AG04449 (cell line): ENCODE measurements at places on chromosomes 1 and 21.

- peak; percentile 50 for DNase-seq
These were observed 11.7 kb upstream of the HSD11B1 start for GRCh38 chr1:209692745-209693504.

- no peak for DNase-seq
These were observed 43.9 kb downstream of the DSCAM start for GRCh38 chr21:40803101-40803500.

DNA sequence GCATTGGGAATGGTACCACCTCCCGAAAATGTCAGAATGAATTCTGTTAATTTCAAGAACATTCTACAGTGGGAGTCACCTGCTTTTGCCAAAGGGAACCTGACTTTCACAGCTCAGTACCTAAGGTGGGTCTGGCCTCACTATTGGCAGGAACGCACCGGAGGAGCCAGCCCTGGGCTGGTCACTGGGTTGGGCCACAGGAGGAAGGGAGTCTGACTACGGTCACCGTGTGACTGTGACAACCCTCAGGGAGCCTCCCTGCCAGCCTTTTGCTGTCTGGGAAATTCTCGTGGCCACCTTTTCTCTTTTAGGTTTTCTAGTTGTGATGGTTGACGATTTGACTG, 2.2 kb downstream of the IL10RB start:
- DNase-seq = no peak

DNA sequence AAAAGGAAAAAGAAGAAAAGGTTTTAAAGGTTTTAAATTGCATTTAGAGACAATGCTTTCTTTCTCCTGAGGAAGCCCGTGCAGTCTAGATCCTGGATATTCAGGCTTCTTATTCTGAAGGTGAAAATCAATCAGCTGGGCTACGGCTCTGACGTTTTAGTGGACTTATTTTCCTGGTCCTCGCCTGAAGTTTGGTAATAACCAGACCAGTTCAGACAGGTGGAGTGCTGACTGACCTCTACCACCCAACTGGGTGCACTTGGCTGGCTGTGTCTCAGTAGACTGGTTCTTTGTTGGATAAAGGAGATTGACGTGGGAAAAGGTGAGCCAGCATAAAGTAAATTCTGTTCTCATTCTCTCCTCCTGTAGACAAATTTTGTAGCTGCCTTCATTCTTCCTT, 7.2 kb upstream of the ATP1A1 start:
- DNase-seq = no peak

- DNase-seq = no peak
These were observed at the start of gene AGMAT for GRCh38 chr1:15584489-15585363. AGMAT (minus strand) TSS chr1:15585051; CDS start chr1:15584967, 84 bp downstream.

DNA sequence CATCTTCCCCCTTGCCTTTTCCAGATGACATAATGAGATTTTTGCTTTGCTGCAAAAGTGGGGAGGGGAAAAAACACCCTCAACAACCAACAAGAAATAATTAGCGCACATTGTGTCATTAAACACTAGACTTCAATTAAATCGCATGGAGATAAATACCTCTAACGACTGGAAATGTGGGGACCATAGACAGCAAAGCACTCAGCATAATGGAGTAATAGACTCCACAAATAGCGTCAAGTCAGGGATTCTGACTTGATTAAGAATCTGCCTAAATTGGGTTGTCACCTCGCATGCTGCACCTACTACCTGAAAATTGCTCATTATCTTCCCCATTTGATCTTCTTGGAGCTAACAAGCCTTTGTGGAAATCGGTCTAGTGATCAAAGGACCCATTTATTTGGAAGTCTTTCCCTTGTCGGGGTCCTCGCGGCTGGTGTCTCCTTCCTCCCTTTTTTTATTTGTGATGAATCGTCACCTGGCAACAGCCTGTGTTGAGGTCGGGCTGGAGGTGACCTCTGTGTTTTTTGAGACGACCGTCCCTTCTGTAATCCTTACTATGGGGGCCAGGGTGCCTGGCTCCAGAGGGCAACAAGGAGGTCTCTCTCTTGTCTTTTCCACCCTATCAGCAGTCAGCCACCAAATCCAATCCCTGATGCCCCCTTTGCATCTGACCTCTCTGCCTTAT, 75.3 kb upstream of the IGSF21 start:
- DNase-seq = no peak

- DNase-seq = no peak
These were observed 64.9 kb upstream of the FCGR2A start for GRCh38 chr1:161440312-161440894.

- no peak for DNase-seq
These were observed 724.5 kb downstream of the NCAM2 start for GRCh38 chr21:21722731-21723130.

DNA sequence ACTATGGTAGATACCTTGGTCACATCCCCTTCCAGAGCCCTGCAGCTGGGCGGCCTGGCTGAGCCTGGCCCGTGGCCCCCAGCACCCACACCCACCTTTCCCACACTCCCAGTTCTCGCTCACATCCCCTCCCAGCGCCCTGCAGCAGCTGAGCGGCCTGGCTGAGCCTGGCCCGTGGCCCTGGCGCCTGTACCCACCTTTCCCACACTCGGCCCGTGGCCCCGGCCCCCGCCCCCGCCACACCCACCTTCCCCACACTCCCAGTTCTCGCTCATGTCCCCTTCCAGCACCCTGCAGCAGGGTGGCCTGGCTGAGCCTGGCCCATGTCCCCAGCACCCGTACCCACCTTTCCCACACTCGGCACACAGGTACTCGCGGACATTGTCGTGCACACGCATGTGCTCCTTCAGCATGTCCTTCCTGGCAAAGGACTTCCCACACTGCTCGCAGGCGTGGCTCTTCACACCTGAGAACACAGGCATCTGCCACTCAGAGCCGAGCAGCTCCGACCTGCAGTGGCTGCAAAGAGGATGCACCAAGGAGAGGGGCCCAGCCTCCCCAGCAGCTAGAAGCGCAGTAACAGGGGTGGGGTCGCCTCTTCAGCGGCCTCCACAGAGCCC, 52.5 kb upstream of the RIPK4 start:
- no peak for DNase-seq

DNA sequence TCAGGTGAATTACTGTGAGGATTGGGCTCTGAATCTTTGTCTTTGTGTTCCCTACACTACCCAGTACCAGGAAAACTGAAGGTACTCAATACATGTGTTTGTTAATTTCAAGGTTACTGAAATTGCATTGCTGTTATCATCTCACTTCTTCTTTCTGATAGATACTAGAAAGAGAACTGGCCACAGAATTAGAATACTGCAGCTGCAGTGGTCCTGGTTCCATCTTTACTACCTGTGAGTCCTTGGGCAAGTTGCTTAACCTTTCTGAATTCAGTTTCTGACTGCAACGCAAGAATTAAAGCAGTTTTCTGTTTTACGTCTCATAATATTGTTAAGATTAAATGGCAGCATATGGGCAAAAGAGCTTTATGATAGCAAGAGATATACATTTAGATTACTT, 263.5 kb downstream of the LMO4 start:
- DNase-seq = no peak

GRCh38 chr21:20388400-20388799, 609.8 kb upstream of the NCAM2 start:
- no peak for DNase-seq

GRCh38 chr1:156471496-156472490, 28.8 kb downstream of the MEF2D start:
- no peak for DNase-seq

GRCh38 chr1:187928288-187928687, 1099.5 kb downstream of the PLA2G4A start:
- DNase-seq = no peak

DNA sequence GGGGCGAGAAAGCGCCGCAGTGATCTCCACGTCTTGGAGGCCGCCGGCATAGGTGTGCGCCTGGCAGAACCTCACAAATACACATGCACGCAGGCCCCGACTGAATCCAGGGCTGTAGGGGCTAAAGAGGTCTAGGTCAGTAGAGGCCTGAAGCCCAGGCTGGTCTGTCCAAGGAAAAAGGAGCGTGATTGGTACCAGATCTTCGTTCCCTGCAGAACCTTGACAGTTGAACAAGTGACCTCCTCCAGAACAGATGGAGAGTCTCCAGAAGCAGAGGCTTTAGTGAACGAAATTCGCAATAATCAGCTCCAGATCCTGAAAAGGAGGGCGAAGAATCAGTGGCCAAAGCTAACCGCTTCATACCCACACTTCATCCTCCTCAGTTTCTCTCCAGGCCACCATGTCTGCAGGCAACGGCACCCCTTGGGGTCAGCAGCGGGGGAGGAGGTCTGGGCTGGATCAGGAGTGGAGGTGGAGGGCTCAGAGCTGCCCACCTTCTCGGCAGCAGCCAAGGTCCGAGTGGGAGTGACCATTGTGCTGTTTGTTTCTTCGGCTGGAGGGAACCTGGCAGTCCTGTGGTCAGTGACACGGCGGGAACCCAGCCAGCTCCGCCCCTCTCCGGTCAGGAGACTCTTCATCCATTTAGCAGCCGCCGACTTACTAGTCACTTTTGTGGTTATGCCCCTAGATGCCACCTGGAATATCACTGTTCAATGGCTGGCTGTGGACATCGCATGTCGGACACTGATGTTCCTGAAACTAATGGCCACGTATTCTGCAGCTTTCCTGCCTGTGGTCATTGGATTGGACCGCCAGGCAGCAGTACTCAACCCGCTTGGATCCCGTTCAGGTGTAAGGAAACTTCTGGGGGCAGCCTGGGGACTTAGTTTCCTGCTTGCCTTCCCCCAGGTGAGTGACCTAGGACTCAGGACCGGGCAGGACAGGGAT, 749 bp upstream of the PEX11B start:
- no peak for DNase-seq

- no peak for DNase-seq
These were observed 163.5 kb upstream of the LMO4 start for GRCh38 chr1:87165177-87165576.

DNA sequence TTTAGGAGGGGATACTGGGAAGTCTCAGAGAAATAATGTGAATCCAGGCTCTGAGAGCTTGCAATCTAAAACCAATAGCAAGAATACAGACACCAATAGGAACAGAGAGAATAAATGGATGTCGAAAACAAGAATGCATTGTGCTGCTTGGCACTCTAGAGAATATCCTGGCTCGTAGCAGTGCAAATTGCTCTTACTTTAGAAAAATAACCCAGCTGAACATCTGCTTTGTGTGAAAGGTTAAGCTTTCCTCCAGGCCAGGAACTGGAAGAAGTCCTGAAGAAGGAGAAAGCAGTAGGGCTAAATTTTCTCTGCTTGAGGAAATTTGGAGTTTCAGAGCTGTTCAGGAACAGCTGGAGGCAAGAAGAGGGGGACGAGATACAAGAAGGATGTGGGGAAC, 382.3 kb downstream of the HHIPL2 start:
- no peak for DNase-seq

DNA sequence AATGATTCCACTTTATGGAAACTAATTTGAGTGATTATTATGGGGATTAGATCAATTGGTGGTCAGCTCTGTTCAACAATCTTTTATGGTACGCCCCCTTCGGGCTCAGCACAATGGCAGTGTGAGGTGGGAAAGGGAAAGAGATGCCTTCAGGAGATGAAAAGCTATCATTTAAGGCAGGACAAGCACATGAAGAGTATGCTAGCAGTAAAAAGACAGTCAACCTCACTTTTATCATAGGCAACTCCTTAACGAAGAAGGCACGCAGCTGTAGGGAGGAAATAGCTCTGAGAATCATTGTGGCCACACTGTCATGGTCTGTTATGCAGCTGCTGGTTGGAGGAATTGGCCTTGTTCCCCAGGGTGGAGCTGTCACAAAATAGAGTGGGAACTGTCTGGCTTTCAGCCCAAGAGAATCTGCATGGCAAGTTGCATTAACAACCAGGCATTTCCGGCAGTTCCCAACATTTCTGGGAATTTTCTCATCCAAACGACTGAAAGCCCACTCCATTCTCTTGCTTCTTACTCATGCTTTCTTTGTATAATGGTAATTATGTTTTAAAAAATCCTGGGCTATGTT, 54.4 kb upstream of the BCL10 start:
- peak; percentile 96 for DNase-seq

- DNase-seq = no peak
These were observed 61.8 kb upstream of the LRRC8D start for GRCh38 chr1:89759036-89759435.

- no peak for DNase-seq
These were observed 10.3 kb upstream of the CDCP2 start for GRCh38 chr1:54163051-54163450.

- no peak for DNase-seq
These were observed 44.1 kb upstream of the RAB4A start for GRCh38 chr1:229226796-229227195.

GRCh38 chr1:39132505-39133339, 71.8 kb upstream of the MACF1 start:
- no peak for DNase-seq

- DNase-seq = no peak
These were observed 51.6 kb upstream of the CNTN2 start for GRCh38 chr1:204991342-204991844.

GRCh38 chr21:46498335-46499050, 39.8 kb downstream of the DIP2A start:
- no peak for DNase-seq

- no peak for DNase-seq
These were observed 32.4 kb upstream of the RGS7 start for GRCh38 chr1:241389400-241389799.

GRCh38 chr1:208520438-208521099, 276.4 kb upstream of the PLXNA2 start:
- no peak for DNase-seq

DNA sequence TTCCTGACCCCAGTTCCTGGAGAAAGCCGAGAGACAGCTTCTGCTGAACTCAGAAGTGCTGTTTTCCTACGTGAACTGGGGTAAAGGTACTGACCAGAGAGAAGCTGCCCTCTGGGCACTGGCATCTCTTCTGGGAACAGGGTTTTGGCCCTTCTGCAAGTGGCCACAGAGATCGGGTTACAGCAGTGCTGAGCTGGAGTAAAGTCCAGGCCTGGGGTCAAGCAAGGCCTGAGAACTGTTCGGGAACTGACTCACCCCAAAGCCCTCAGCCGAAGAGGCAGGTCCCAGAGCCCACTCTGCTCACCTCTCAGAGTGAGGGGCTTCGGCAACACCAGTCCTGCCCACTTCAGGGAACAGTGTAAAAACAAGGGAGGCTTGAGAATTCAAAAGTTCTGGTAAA, 177.2 kb upstream of the RUNX1 start:
- no peak for DNase-seq

- no peak for DNase-seq
These were observed 100.9 kb upstream of the BRINP3 start for GRCh38 chr1:190578526-190578925.

DNA sequence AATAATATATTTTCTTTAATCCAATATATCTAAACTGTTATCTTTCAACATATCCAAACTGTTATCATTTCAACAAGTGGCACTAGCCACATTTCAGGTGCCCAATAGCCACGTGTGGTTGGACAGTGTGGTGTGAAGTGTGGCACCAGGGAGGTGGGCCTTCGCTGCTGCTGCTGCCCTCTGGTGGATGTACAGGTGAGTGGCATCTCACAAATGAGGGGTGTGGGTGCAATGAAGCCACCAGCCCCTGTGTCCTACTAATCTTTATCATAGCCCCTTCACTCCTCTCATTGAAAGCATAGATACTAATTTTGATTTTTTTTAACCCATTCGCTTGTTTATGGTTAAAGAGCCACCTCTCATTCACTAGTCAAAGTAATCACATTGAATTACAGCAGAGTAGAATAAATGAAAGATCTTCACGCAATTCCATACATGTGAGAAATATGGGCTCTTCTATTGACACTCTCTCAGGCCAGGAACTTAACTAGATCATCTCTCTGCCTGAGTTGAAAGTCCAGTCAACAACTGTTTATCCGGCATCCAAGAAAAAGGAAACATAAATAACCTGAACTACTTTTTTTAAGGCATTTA, 499.2 kb downstream of the OMA1 start:
- DNase-seq = no peak

- no peak for DNase-seq
These were observed 64.6 kb upstream of the BCAR3 start for GRCh38 chr1:93746021-93746812.

GRCh38 chr1:227622739-227623475, 59.6 kb downstream of the ZNF678 start:
- no peak for DNase-seq
